Stimulated activated CD4-positive, alpha-beta T cell treated with anti-CD3 and anti-CD28 coated beads, TNF-alpha, amount 100 ng/mL, for 4 hours (primary cell): ENCODE measurements at places on chromosomes 12 and 14.
A peak's percentile ranks its signal among the peaks of the same experiment; 100 is the strongest.

DNA sequence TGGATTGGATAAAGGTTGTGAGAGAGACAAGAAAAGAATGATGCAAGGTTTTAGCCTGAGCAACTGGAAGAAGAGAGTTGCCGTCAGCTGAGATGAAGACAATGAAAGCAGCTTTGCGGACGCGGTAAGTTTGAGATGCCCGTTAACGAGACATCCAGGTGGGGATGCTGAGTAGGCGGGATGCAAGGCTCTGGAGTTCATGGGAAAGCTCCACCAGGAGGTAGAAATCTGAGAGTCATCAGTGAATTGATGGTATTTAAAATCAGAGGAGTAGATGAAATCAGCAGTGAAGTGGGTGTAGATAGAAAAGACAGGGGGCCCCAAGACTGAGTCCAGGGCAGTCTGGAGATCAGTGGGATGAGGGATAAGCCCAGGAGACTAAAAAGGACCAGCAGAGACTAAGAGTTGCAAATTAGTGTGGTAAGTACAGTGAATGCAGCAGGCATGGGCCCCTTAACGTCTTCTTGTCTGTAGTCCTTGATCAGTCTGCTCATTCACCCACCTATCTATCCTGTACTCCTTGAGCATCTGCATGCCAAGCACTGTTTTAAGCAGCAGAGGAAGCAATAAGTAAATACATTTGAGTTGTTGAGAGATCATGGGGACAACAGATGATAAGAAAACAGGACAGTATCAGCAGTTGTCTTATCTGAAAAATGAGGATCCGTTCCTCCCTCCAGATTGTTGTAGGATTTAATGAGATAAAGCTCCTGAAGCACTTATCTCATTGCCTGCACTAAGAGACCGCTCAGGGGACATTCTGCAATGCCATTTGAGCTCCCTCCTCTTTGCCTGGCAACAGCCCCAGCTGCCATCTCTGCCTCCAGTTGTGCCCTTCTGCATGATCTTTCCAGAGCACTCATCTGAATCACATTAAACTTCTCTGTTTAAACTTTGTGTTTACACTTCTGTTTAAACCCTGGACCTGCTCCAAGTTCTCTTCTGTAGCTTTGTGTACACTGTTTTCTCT is 91.5 kb downstream of the APAF1 start:
- no peak for DNase-seq

GRCh38 chr12:115035535-115036107 is 351.6 kb upstream of the TBX3 start:
- DNase-seq: no peak

DNA sequence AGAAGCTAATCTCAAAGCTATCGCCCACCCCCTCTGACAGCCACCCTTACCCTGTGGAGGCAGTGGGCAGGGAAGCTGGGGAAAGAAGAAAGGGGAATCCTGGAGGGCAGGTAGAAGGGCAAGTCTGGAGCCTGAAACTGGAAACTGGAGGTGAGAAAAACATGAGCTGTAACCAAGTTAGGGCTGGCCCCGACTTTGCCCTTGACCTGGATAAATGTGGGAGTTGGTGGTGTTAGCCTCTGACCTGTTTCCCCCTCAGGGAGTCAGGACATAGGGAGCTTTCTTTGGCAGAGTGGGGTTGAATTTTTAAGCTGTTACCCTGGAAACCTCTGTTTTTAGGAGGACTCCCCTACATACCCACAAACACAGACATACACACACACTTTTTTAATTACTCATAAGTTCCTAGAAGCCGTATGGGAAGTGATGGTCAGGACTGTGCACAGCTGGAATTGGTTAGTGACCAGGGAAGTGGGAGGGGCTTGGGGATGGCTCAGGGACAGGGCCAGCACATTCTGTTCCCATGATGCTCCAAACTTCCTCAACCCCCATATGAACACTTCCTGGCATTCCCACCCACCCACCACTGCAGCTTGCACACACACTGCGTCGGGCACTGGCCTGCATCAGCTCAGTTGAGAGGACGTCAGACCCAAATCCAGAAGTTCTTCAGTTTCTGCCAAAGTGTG is 5.0 kb upstream of the MMP19 start:
- no peak for DNase-seq

GRCh38 chr12:13404631-13405473 is 208.3 kb downstream of the EMP1 start:
- DNase-seq: no peak

DNA sequence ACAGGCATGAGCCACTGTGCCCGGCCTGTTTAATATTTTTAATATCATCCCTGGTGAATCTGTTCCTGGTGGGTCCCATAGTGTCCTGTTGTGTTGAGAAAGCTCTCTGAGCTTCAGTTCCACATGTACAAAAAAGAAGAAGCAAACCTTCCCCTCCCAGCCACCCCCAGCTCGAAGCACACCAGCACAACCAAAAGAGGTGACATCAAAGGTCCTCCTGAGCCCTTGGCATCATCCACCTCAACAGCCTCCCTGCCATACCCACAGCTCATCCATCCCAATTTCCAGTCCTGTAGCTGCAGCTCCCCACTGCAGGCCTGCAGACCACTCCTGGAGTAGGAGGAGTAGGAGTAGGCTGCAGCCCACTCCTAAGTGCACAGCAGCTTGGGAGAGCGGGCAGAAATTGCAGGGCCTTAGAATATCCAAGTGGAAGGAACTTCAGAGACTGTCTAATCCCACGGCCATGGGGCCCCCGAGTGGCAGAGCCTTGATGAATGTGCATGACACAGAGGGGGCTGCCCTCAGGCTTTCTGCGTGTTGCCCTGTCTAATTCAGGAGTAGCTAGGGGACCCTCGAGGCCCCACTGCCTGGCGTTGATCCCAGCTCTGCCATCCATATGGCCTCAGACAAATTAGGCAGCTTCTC is 36.7 kb upstream of the CD9 start:
- DNase-seq: no peak

DNA sequence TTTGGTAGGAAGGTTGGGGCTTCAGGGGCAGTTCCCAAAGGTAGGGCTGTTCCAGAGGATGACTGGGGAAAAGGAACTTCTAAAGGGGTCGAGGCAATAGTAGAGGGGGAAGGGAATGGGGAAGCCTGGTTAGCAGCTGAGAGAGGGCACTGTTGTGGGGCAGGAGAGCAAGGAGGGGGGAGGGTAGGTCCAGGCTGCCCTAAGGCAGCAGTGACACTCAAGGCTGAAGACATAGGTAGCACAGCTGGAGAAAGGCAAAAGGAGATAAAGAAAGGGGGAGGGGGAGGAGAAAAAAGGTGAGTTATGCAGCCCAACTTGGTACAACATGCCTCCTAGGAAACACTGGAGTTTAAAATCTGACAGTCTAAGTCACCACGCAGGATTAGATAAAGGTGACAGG is 3.9 kb downstream of the NACA start:
- DNase-seq: no peak

- peak; percentile 6 for DNase-seq
These were observed 37.1 kb upstream of the LMNTD1 start for GRCh38 chr12:25590011-25590721.

GRCh38 chr14:101738703-101739320 is 22.7 kb upstream of the PPP2R5C start:
- DNase-seq: no peak

- DNase-seq: no peak
These were observed 3.9 kb upstream of the TMEM63C start for GRCh38 chr14:77177702-77178101.

DNA sequence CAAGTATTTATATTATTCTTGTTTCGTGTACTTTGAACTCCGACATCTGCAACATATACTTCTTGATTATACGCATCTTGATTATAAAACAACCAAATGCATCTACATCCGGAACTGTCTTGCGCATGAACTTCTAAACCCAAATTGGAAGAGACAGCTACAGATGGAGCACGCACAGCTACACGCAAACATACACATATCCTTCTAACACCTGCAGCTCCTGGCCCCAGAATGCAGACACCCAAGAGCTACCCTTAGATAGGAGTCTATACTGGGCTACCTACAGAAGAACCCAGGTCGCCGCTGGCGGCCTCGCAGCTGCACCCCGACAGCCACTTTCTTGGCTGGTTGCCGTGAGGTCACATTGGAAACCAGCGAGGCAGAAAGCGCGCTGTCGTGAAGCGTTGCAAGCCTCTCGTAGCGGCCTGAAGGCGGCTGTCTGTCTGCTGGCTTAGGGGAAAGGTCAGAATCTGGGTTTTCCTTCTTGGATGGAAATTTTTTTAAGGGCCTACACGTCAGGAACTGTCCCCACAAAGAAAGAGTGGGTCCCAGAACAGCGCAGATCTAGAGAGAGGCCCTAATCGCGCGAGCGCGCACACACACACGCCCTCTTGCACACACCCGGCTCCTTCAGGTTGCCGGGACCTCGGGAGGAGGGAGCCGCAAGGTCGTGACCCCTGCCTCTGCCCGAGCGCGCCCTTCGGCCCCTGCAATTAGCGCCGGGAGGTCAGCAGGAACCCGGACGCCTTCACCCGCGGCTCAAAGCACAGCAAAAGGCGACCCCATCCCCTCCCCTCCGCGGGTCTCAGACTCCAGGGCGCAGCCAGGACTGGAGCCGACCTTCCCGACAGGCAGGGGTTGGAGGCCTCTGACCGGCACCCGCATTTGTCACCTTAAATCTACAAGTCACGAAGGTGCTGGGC is 17.0 kb downstream of the TBX3 start:
- no peak for DNase-seq

GRCh38 chr12:125610292-125610691 is 545.1 kb downstream of the AACS start:
- DNase-seq: no peak

- no peak for DNase-seq
These were observed 1077.6 kb upstream of the FOXG1 start for GRCh38 chr14:27688841-27689444.

GRCh38 chr12:21239866-21240265 is 94.9 kb downstream of the SLCO1A2 start:
- DNase-seq: no peak

- no peak for DNase-seq
These were observed 21.0 kb downstream of the WIF1 start for GRCh38 chr12:65100140-65100539.

GRCh38 chr12:57815177-57816000 is 3.1 kb downstream of the AVIL start:
- no peak for DNase-seq

- DNase-seq: no peak
These were observed 90.8 kb downstream of the PRICKLE1 start for GRCh38 chr12:42498549-42499247.

- no peak for DNase-seq
These were observed 14.9 kb upstream of the NOP2 start for GRCh38 chr12:6582959-6583358.

DNA sequence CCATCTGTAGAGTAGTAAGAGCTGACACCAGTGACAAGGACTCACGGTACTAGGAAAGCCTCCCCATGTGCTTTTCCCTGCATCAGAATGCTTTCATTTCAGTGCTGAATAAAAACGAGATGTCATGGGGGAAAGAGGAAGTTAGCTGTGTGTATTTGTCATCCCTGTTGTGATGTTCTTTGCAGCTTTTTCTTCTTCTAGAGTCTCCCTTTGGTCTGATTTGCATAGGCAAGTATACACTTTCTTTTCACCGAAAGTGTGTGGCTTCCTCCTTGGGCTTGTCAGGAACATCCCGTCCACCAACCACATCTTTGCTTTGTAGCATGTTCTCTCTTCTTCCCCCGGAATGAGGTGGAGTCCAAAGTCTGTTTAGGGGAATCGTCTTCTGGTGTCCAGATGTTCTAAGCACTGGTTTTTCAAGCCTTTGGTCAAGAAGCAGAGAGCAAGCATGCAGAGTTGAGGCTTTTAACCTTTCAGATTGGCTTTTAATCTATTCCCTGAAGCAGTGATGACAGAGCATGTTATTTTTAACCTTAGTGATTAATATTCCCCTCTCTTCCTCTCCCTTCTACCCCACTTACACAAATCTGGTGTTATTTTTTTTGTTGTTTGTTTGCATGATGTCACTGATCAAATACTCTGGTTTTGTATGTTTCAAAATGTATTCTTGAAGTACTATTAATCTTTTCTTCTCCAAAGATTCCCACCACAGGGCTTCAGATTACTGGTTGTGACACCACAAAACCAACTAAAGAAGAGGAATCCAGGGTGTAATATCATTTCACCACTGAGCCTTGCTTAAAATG is 163.4 kb downstream of the SAMD4A start:
- no peak for DNase-seq

GRCh38 chr12:43733687-43734086 is 24.9 kb downstream of the PUS7L start:
- no peak for DNase-seq

GRCh38 chr14:101464310-101464983 is 96.8 kb upstream of the DIO3 start:
- DNase-seq: no peak

GRCh38 chr12:124389138-124389724 is 94.3 kb downstream of the RFLNA start:
- peak; percentile 41 for DNase-seq

- no peak for DNase-seq
These were observed 19.1 kb upstream of the SLC17A8 start for GRCh38 chr12:100337727-100338126.

DNA sequence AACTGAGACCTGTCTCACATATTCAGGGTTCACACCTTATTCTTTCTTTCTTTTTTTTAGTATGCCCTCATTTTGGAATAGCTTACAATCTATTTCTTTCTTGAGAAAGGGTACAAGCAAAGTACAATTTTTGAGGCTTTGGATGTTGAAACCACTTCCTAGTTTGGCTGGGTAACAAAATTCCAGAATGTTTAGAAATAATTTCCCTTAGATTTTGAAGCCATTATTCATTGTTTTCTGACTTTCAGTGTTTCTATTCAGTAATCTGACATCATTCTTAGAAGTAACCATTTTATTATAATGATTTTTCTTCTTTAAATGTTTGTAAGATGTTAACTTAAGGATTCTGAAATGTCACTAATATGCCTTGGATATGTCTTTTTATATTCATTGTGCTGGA is 28.2 kb downstream of the ST8SIA1 start:
- DNase-seq: no peak

GRCh38 chr14:57656853-57657252 is 163.2 kb upstream of the CCDC198 start:
- no peak for DNase-seq

DNA sequence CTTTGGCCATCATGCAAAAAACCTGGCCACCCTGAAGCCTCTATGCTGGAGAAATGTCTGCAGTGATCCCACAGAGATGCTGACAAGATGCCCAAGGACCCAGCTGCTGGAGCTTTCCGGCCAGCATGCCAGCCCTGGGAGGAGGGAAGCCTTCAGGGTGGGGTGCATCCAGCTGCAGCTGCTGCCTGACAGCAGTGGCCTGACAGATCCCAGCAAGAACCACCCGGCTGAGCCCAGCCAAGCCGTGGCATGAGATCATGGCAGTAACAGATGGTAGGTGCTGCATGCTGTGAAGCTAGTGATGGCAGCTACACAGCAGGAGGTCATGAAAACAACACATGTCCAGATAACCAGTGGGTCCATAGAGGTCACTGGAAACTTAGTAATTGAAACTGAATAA is 13.8 kb downstream of the CLBA1 start:
- DNase-seq: no peak
